ENCODE measurements at places on chromosomes 16 and 17.

- DNase-seq: no peak
Observed at GRCh38 chr17:75478508-75478907, 22.1 kb downstream of the TMEM94 start.

DNA sequence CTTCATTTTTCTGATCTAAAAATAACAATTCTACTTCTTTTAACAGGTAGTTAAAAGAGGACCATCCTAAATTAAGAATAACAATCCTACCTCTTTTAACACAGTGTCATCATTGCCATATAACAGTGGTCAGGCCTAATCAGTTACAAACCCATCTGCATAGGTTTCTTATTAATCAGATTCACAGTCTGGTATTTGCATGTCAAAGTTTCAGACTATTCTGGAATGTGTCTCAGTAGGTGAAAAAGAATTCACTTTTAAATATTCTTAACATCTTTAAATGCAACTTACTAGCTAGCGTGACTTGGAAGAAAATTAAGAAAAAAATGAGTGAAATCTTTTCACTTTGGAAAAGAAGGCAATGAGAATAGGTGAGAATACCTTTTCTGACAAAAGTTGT lies 6.8 kb upstream of the KRT12 start:
- no peak for DNase-seq

DNA sequence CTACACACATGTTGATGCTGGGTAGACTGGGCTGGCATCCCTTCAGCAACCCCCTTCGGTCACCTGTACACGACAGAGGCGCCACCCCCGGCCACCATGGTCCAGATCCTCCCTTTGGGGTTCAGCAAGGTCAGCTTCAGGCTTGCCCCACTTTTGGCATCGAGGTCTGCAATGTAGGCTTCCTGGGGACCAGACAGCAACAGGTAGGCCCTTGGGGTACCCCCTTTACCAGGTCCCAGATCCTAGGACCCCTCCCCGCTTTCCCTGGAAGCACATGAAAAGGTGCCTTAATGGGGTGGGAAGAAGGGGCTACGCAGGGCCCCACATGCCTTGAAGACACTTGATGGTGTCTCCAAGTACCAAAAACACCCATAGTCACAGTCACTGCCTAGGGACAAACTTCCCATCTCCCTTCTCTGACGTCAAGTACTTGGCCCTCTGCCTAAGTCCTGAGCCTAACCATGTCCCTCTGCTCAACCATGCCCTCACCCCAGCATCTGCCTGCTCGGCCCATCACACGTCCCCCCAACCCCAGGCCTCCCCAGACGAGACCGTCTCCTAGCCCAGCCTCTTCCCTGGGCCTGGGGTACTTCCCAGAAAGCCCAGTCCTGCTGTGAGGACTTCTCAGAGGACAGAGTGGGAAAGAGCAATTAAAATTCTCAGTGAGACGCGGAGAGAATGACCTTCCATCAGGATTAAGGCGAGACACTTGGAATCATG lies 12.1 kb downstream of the ACLY start:
- no peak for DNase-seq

- DNase-seq: no peak
Observed at GRCh38 chr16:55542459-55543082, 23.9 kb upstream of the CAPNS2 start.

DNA sequence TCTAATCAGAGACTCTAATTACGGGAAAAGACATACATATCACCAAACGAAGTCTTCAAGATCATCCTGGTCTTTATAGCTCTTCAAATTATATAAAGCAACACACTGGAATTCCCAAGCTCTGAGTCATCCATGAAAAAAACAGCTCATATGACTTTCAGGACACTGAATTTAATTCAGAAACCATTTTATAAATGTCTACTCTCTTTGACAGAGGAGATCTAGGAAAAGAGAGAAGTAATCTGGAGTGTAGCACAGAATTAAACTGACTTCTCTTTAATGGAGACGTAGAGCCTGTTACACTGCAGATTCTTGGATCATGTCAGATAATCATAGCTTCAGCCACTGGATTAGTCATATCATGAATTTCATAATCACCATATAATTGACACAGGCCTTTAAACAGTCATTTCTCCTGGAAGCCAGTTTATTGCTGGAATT lies 86.8 kb upstream of the WSB1 start:
- DNase-seq: no peak

DNA sequence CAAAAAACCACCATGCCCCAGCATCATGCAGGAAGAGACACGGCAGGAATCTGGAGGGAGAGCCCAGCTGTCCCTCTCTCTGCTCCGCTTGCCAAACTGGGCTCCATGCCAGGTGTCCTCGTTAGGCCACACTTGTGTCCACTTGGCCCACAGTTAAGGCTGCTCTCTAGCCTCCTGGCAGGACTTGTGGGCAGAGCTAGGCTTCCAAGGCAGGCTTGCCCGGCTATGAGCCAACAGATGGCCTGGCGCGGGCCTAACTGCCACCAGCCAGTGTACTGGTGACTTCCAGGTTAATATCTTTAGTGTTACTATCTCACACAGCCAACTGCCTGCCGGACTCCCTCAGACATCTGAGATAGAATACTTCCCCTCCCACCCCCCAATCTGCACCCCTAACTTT lies 10.6 kb downstream of the ATP6V0D1 start:
- DNase-seq: no peak

GRCh38 chr16:75820672-75821071 lies 94.4 kb upstream of the CPHXL start:
- no peak for DNase-seq

DNA sequence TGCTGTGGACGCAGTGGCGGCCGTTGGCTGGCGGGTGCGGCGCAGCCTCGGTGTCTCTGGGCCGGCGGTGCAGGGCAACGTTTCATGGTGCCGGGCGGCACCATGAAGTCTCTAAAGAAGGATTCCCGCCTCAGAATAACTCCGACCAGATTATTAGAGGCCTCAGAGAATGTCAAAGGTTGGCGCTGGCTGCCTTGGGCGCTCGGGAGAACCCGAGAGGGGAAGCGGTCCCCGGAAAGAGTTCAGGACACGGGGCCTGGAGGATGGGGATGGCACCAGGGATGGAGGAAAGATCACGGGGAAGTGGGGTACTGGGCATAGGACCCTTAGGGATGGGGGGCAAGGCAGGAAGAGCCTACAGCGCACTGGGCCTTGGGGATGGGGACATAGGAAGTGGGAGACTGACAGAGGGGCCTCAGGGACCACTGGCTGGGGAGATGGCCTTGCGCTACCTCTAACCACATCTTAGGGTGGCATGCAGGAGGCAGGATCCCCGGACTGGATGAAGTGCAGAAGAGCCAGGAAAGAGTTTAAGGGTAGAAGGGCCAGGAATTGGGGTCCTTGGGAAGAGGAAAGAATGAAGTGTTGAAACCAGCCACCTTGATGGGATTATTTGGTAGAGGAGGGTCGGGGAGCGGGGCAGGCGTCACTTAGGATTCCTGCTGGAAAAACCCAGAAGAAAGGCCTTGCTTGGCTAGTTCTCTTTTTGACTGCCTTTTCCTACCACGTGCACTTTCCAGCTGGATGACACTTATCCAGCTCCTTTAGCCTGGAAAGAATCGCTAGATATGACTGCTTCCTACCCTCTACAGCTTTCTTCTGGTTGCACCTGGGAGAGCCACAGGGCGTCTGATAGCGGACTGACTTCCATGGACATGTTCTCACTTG lies 578 bp downstream of the MYCBPAP start:
- no peak for DNase-seq

DNA sequence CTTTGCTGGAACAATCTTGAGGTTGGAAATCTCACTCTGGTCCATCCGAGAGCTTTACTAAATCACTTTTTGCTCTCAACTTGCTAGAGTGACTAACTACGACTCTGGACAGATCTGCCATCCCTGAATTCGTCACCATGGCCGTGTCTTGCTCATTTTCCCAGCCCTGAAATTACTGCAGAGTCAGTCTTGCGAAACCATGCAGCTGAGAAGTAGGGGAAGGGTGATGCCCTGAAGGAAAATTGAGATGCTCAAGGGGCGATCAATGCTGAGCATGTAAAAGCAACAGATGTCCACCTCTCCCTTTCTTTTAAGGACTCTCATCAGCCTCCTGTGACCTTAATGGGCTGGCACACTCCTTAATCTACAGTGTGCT lies 18.8 kb downstream of the PCTP start:
- no peak for DNase-seq

DNA sequence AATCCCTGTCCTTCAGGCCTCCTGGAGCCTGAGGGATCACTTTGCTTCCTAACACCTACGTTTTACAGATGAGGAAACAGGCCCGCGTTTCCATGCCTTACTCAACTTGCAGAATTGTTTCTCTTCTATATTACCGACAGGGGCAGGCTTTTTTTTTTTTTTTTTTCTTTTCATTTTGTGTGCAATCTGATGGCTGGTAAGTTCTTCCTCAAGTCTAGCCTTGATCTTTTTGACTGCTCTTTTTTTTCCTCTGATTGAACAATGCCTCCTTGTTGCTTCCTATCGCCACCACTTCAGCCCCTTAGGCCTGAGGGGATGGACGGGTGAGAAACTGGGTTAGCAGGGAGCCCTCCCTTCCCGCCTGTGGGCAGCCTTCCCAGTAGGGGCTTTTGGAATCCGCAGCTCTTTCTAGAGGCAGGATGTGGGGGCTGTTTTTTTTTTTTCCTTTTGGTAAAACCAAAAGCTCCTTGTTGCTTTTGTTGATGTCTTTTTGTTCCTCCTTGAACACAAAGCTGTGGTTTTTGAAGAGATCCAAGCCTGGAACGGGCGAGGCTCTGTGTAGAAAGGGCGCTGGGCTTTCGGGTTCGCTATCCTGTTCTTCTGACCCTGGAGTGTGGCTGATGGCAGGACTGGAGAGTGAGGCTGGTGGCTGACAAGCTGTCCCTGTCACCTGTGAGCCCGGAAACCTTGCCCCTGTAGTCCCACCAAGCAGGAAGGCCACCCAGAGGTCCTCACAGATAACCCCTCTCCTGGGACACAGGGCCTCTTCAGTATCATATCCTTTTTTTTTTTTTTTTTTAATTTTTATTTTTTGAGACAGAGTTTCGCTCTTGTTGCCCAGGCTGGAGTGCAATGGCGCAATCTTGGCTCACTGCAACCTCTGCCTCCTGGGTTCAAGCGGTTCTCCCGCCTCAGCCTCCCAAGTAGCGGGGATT lies 14.0 kb downstream of the LASP1 start:
- no peak for DNase-seq

All from mesothelial cell of epicardium (in vitro differentiated cells).